ENCODE measurements at places on chromosomes 7 and 10.

DNA sequence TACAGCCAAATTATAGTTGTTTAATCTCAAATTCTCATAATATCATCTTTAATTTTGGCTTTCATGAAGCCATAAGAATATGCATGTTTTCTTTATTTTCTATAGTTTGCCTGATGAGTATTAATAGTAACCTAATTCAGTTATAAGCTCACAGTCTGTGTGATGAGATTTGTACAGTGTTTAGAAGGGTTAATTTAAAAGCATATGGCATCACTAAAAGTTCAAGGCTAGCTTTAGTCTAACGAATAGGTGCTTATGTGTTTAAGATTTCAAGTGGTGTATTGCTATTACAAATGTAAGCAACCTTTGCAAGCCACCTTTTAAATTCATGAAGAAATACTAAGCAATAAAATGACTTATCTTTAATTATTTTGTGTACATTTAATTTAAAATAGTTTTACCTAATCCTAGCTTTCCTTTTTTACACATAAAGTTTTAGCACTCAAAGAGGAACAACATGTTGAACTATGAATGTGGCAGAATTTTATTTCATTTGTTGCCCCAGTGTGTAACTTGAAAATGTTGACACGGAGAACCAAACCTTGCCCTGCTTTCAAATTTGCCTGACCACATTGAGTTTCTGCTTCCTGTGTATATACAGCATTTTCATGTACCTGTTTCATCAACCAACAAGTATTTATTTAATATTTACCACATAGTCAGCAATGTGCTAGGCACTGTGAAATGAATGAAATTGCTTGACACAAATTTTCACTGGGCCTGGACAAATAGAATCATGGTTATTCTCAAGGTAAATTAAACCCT is 41.5 kb downstream of the TET1 start:
- DNase-seq: no peak

GRCh38 chr10:33817605-33818004 is 483.1 kb upstream of the NRP1 start:
- DNase-seq: no peak

DNA sequence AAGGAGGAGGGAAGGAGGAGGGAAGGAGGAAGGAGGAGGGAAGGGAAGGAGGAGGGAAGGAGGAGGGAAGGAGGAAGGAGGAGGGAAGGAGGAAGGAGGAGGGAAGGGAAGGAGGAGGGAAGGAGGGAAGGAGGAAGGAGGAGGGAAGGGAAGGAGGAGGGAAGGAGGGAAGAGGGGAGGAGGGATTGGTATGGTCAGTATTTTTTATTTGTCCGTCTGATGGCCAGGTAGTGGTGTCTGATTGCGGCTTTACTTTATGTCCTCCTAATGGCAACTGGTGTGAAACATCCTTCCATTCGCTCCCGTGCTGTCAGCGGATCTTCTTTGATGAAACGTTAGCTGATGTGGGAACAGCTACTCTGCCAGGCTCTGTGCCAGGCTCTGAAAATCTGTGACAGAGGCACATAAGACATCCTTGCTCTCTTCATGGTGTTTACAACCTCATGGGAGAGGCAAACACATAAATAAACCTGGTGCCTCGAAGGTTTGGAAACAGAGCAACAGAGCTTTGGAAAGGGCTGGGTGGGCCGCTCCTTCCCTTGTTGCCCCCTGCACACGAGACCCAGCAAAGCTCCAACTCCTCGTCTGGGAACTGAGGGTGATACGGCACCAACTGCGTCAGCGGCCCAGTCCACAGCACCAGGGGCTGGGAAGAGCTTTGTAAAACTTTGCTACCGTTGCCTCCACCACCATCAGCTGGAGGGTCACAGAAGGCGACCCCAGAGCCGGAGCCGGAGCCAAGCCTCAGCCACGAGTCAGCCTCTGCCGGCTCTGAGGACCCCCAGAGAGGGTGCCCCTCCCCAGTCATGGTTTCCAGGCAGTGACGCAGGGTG is 40.3 kb downstream of the PDGFA start:
- DNase-seq: no peak

GRCh38 chr10:15333909-15334649 is 37.0 kb downstream of the FAM171A1 start:
- no peak for DNase-seq

DNA sequence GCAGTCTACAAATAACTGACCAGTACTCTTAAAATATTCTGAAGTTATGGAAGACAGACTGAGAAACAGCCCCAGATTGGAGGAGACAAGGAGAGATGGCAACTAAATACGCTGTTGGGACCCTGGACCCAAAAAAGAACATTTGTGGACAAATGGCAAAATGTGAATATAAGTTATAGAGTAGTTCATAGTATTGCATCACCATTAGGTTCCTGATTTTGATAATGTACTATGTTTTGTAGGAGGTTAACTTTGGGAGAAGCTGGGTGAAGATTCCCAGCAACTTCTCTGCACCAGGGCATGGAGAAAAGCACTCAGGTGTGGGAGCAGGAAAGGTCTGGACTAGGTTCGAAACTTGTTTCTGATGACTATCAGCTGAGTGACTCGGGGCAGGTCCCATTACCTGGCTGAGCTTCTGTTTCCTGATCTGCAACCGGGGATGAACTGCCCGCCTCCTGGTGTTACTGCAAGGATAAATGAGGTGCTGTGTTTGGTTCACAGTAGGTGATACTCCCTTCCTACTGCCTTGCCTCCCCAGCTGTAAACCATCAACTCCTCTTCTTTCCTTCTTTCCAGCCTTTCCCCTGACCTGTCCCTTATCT is 48.2 kb downstream of the EEPD1 start:
- DNase-seq: no peak

Measured in uterus (tissue), 4 donors.